ENCODE measurements at places on chromosomes 11 and 22.
A peak's percentile ranks its signal among the peaks of the same experiment; 100 is the strongest.

GRCh38 chr22:43147821-43148220, 3.5 kb upstream of the TSPO start:
- DNase-seq = no peak

- DNase-seq = no peak
Observed at GRCh38 chr11:128289048-128289447, 298.3 kb downstream of the ETS1 start.

DNA sequence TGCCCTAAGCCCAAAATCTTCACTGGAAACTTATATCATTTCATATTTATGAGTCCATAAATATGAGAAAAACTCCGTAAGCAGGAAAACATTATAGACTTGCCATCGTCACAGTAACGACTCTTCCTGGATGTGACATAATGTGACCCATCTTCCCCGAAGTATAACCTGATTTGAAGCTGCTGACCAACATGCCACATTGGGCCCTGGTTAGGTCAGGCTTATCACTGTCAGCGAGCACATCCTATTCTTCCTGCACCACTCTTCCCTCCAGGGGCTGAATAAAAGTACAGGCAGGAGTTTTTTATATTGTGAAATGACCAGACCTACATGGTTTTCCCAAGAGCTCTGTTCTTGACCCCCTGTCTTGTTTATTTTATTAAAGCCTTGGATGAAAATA, 12.1 kb upstream of the BLID start:
- no peak for DNase-seq

- no peak for DNase-seq
Observed at GRCh38 chr11:130672911-130673310, 224.5 kb downstream of the ADAMTS15 start.

DNA sequence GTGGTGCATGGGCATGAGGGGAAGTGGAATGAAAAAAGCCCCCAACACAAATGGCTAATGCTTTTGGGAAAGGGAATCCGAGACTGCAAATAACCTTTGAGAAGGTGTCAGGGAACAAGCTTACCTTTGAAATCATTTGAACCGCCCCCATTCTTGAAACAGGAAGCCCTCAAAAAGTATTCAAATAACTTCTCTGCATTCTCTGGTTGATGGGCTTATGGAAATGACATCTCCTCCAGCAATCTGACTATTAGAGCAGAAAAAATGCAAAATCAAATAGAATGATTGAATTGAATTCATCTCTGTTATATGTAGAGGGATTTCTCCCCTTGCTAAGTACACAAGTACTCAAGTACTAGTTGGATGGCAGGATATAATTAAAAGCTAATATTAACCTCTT, 409.9 kb downstream of the TMEM135 start:
- no peak for DNase-seq

DNA sequence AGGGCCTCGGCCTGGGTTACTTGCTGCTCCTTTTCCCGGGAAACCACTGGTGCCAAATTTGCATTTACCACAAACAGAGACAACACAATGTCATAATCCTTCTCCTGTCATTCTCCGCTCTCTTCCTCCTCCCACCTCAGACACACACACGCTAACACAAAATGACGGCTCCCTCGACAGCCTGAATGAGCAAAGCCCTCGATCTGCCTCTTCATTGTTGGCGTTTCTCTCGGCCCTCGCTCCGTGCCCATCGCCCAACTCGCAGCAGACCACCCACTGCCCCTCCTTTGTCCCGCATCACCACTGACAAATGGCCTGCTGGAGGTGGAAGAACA, 12.5 kb upstream of the TCF20 start:
- DNase-seq = no peak

DNA sequence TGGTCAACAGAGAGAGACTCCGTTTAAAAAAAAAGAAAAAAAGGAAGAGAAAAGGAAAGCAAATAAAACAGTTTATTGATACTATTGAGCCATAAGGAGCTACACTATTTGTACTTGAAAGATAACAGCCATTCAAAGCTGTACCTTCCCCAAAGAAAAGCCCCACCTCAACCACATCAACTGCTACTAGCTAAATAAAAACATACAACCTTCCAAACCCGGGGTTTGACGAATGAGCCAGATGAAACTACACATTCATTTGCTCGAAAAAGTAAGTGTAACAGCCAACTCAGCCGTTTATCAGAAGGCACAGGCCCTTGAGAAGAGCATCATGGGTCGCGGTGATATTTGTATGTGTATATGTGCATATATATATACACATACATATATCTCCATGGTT, 78.4 kb downstream of the SIK3 start:
- DNase-seq = no peak

DNA sequence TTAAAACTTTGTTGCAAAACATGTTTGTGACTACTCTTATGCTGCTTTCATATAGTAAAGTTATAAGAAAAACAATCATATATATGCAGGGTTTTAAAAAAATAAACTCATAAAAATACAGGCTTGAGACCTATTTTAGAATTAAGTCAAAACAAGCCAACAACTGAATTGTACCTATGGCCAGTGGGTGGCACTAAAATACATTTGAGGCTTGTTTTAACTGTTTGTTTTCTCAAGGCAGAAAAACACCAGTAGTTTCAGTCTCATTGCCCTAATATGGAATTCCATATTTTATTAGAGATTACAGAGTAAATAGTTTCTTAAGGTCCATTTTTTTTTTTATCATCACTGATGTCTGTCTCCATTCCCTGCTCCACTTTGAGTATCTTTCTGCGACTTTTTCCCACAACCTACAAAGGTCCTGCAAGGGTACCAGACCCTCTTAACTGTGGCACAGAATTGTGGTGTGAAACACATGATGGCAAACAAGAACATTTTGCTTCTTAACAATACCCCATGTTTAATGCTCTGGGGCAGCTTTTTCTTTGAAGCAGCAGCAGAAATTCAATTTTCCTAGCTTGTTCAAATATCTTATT, 8.5 kb upstream of the CCDC89 start:
- DNase-seq = no peak

DNA sequence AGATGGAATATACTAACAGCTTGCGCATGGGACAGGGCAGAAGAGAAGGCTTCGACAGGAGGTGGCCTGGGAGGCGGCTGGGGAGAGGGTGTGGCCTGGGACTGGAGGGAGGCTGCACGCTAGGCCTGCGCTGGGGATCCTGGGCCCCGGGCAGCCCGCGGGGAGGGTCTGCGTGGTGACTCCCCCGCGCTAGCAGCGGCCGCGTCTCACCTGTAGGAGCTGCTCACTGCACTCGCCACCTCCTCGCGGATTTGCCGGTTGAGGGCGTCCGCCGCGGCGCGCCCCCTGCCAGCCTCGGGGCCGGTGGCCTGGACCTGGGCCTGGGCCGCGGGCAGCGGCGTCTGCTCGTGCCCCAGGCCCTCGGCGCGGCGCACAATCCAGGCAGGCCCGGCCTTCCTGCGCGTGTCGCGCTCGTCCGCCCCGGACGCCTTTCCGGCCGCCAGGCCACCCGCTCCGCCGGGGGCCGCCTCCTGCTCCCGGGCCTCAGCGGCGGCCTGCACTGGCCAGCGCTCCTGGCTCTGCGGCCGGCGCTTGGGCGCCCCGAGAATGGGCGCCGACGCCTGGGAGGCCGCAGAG, 1.5 kb downstream of the MAP6 start:
- DNase-seq = no peak

GRCh38 chr22:24466716-24467328, 28.3 kb upstream of the UPB1 start:
- no peak for DNase-seq

- no peak for DNase-seq
Observed at GRCh38 chr22:46602025-46602424, 18.2 kb upstream of the GRAMD4 start.

DNA sequence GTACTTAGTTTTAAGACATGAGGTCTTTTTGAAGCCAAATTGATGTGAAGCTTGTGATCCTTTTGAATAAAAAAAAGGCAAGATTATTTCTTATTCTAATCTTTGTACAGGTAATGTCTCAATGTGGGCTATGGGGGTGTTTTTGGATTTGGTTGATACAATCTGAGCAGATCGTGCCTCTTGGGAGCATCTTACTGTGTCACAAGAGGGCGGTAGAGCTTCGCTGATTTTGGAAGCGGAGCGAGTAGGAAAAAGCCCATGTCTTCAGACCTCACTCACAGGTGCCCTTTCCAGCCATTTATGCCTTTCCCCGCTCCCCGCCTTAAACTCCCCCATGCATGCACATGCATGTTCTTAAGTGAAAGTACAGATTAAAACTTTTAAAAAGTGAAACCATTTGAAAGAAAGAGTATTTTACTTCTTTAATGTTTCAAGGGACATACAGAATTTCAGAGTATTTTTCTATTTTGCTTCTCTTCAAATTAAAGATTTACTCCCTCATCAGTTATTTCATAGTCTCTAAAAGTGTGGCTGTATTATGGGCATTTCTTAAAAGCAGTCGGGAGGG, 18.8 kb downstream of the DDX25 start:
- peak; percentile 22 for DNase-seq

GRCh38 chr11:47359586-47359985, 7.1 kb upstream of the MYBPC3 start:
- DNase-seq = no peak

GRCh38 chr11:113332023-113332422, 17.6 kb downstream of the TTC12 start:
- DNase-seq = no peak

- DNase-seq = no peak
Observed at GRCh38 chr11:12687740-12688139, 13.5 kb downstream of the TEAD1 start.

- no peak for DNase-seq
Observed at GRCh38 chr11:13333456-13333957, 55.9 kb downstream of the BMAL1 start.

GRCh38 chr11:58861533-58861932, 17.0 kb upstream of the GLYATL2 start:
- DNase-seq = no peak

- DNase-seq = no peak
Observed at GRCh38 chr22:23106344-23106743, 35.4 kb downstream of the RSPH14 start.

- no peak for DNase-seq
Observed at GRCh38 chr11:2118677-2119076, 20.5 kb downstream of the IGF2 start.

- no peak for DNase-seq
Observed at GRCh38 chr22:24424001-24424900, 3.1 kb upstream of the ADORA2A start.

DNA sequence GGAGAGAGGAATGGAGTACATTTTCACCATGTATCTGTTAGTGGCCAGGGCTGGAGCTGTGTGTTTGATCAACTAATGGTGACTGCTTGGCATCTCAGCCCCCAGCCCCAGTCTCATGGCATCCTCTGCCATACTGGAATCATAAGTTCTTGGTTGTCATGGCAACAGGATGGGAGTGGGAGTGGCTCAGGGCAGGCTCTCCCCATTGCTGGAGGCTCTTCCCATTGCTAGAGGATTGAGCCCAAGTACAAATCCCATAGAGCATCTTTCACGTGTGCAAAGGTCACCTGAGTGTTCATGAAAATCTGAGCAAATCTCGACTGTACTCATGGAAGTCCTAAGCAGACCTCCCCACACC, 14.9 kb downstream of the DNAJB13 start:
- no peak for DNase-seq

- no peak for DNase-seq
Observed at GRCh38 chr22:30196880-30197336, 49.7 kb downstream of the LIF start.

GRCh38 chr11:64649291-64649697, 58.3 kb downstream of the SLC22A12 start:
- no peak for DNase-seq

- no peak for DNase-seq
Observed at GRCh38 chr11:47376107-47376524, 2.2 kb downstream of the SPI1 start.

DNA sequence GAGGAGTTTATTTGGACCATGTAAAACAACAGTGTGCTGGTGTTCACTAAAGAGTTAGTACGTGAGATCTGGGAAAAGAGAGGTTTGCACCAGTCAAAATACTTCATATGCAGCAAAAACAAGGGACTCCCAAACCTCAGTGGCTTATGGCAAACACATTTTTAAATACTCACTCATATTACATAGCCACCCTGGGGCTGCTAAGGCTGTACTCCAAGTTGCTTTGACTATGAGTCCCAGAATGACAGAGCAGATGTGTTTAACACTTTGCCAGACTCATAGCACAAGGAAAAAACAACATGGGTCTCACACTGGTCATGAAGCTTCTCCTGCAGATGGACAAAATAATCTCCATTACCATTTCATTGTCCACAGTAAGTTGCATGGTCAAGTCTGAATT, 202.8 kb upstream of the GRIA4 start:
- no peak for DNase-seq

DNA sequence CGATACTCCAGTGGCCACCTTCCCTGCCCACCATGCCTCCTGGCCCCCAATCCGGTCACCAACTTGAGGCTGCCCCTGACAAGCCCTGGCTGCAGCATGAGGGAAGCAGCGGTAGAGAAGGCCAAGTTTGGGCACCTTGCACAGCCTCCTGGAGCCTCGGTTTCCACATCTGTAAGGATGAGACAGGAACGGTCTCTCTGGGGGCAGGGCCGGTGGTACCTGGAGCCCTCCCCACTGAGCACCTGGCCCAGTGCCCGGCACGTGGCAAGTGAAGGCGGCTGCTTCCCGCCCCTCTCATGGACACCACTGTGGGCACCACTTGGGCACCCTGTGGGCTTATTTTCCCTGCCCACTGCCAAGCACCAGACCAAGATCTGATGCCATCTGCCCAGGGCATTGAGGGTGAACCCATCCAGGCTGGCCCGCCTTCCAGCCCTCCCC, 77.8 kb downstream of the CDKN1C start:
- DNase-seq = no peak

DNA sequence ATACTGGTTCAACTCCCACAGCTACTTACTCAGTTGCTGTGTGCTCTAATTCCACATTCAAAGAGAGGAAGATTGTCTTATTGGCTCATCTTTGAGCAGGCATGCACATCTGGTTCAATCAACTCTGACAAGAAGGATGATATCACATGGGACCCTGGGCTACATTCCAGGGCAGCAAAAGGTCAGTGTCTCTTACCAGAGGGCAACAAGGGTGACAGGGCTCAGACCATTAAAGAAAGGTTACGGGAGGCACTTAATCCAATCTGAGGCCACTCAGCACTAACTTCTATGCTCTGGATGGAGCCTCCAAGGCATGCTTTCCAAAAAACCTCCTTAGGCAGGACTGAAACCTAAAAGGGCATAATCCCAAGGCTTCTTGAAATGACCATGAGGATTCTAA, 549.4 kb upstream of the API5 start:
- DNase-seq = no peak

GRCh38 chr11:35116762-35117640, 22.0 kb upstream of the CD44 start:
- DNase-seq = no peak

DNA sequence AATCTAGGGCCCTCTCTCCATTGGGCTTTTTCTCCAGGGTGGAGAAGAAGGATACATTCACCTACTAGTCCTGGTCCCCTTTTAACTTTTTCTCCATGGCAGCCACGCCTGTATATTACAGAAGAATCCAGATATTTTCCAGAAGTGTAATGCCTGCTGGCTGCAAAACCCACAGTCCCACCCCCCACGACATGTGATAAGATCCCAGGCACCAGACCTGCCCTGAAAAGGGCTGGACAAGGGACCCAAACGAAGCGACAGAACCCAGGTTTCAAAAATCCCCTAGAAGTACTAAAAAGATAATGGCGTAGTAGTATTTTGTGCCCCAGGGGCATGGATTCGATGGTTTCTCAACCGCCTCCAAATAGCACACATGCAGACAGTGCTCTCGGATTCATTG, 2.8 kb downstream of the WT1 start:
- no peak for DNase-seq

- no peak for DNase-seq
Observed at GRCh38 chr11:75189911-75190310, 39.0 kb downstream of the SLCO2B1 start.

GRCh38 chr22:40436505-40437431, 66.4 kb downstream of the SGSM3 start:
- no peak for DNase-seq

GRCh38 chr11:45444796-45445195, 158.7 kb upstream of the SYT13 start:
- no peak for DNase-seq
